ENCODE measurements at places on chromosomes 5 and 9. TPM values are rescaled to one million over a fixed set of nuclear protein-coding genes. Genes with fewer than 3 reads are reported as not detected.

The SIGMAR1 gene
- 142 TPM for polyA plus RNA-seq

The PCA3 gene
- polyA plus RNA-seq = not detected

The HACD4 gene
- polyA plus RNA-seq = 2.7 TPM

The SERF1A gene
- polyA plus RNA-seq = 6.8 TPM

The TAL2 gene
- polyA plus RNA-seq = not detected

The GSN gene
- 265 TPM for polyA plus RNA-seq

The STKLD1 gene
- 1.5 TPM for polyA plus RNA-seq

The ZNF883 gene
- 7.6 TPM for polyA plus RNA-seq

The OTP gene
- not detected for polyA plus RNA-seq

The AP3B1 gene
- polyA plus RNA-seq = 43.3 TPM

The SLC6A18 gene
- not detected for polyA plus RNA-seq

The GABRA1 gene
- polyA plus RNA-seq = not detected

The LVRN gene
- 0.18 TPM for polyA plus RNA-seq

The PCDHGA4 gene
- polyA plus RNA-seq = 8.6 TPM

GRCh38 chr5:131672776-131673175 lies 37.7 kb upstream of the RAPGEF6 start:
- peak; percentile 38 for DNase-seq

- DNase-seq = no peak
Measured at GRCh38 chr5:40937075-40937474, 27.8 kb downstream of the C7 start.

DNA sequence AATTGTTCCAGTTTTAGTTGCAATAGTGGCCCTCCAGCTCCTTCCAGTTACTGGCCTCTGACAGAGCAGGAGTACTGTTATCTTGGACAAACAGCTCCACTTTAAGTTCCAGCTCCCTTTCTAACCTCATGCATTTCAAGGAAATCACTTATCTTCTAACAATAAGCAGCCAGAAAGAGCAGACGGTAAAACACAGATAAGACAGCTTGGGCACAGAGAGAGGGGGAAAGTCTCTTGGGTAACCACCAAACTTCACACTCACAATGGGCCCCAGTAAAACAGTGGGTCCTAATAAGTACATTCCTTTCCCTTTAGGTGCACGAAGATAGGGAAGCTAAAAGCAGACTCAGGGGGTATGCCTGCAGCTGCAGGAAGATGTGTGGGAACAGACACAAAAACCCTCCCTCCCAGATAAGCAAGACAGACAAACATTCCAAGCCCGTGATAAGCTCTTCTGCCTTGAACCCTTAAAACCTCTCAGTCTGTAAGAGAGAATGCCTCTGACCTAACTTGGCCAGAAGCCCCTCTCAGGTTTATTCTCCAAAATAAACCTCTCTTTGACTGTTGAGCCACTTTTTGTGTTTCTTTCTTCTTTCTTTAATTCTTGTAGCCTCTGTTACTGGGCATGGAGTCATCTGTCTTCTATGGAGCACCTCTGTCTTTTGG lies 30.8 kb downstream of the OR1J1 start:
- no peak for DNase-seq

- DNase-seq = no peak
Measured at GRCh38 chr9:136254381-136255165, 9.0 kb upstream of the QSOX2 start.

DNA sequence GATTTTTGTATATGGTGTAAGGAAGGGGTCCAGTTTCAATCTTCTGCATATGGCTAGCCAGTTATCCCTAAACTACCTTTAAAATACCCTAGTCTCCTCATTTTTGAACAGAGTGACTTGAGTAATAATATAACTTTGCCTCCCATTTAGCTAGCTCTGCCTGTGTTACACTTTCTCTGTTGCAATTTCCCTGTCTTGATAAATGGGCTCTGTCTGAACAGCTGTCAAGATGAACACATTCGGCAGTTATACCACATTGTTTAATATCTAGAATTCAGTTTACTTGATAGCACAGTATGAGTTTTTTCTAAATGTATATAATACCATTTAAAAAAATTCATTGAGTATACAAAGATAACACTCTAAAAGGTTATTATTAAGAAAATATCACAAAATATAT lies 562.9 kb upstream of the FTMT start:
- DNase-seq = no peak

DNA sequence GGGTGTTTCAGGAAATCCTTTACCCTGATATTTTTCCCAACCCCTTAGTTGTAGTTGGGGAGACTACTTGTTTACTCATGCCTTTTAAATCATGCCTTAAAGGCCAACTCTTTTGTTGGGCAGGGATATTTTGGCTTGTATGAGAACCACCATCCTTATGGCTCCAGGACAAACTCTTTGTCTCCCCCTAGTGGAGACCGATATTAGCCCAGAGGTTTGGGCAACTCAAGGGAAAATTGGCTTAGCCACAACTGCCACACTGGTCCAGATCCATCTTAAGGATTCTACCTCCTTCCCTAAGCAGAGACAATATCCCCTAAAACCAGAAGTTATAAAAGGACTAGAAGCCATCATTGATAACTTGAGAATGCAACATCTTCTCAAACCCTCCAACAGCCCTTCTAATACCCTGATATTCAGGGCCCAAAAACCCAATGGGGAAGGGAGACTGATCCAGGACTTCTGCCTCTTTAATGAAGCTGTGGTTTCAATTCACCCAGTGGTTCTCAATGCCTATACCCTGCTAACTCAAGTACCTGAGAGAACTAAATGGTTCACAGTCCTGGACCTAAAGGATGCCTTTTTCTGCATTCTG lies 100.9 kb upstream of the HCN1 start:
- DNase-seq = no peak

GRCh38 chr9:18985996-18986395 lies 47.0 kb downstream of the SAXO1 start:
- DNase-seq = no peak

- DNase-seq = no peak
Measured at GRCh38 chr5:150265870-150266383, 23.6 kb downstream of the CAMK2A start.

- DNase-seq = no peak
Measured at GRCh38 chr5:150644514-150644913, 4.1 kb downstream of the SYNPO start.

DNA sequence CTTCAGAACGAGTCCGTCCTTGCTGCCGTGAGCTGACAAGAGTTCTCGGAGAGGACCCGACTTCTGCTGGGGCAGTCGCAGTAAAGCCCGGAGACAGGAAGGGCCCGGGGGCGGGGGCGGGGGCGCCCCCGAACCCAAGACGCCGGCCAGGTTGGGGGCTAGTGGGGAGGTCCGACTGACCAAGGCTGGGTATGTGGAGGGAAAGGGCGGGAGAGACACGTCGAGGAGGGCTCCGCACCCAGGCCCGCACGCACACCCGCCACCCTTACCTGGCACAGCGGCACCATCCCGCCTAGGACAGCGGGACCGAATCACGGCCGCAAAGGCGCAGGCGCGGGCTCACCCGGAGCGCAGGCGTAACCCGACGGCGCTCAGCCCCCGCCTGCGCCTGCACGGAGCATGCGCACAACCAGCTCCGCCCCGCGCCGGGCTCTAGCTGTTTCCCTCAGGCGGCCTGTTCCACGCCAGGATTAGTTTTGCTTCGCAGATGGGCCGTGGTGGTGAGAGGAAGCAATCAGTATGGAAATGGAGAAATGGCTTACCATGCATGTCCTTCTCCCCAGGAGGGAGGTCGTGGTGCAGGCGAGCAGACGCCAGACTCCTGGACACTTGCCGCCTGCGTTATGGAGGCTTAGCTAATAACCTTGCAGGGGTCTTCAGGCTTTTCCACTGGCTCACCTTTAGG lies at the start of gene MOCS2:
Gene MOCS2 (minus strand): TSS at position 315 of the 685 bp plus-strand sequence. CDS start 2,583 bp downstream, outside the sequence.
- peak; percentile 96 for DNase-seq

GRCh38 chr5:41154491-41154890 lies 58.8 kb downstream of the C6 start:
- no peak for DNase-seq

DNA sequence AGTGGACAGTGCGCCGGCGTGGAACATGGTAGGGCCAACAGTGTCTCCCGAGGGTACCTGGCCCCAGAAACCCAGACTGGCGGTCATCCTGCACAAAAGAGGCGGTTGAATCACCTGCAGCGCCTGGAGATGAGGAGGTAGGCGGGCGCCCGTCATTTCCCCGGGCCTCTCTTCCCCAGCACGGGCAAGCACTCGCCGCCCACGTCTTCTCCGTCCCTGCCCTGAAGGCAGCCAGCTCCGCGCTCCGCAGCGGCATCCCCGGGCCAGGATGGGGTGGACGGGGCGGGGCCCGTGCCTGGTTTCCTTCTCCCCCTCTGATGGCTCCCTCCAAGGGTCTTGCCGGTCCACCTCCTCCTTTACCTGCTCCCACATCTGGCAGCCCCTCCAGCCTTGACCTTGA lies 27.1 kb upstream of the N4BP3 start:
- DNase-seq = peak; percentile 20

- peak; percentile 15 for DNase-seq
Measured at GRCh38 chr9:78073722-78074121, 42.1 kb upstream of the GNAQ start.

DNA sequence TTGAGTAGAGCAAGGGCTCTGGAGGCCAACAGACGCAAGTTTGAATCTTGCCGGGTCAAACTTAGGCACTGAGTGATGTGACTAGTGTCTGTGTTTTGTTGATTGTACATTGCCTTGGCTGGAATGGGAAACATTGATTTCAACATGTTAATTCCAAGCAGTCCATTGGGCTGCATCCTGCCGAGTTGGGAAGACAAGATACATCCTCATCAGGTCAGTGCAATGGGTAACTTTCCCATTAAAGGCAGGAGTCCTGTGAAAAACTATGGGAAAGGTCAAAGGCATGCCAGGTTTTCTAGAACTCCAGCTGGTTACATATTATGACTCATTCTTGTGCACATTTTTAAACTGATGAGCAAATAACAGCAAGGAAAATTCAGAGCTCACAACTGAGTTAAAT lies 126.5 kb upstream of the ABCA1 start:
- DNase-seq = peak; percentile 76

GRCh38 chr5:168816661-168817060 lies 237.5 kb upstream of the PANK3 start:
- no peak for DNase-seq

Measured in GM23248 (cell line).